ENCODE measurements at places on chromosomes 6 and 20.

- DNase-seq: no peak
Measured at GRCh38 chr20:49392745-49393144, 89.7 kb downstream of the KCNB1 start.

DNA sequence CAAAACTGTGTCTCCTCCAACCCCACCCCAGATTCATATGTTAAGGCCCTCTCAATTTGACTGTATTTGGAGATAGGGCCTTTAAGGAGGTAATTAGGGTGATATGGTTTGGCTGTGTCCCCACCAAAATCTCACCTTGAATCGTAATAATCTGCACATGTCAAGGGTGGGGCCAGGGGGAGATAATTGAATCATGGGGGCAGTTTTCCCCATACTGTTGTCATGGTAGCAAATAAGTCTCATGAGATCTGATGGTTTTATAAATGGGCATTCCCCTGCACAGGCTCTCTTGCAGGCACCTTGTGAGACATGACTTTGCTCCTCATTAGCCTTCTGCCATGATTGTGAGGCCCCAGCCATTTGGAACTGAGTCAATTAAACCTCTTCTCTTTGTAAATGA is 46.6 kb upstream of the TOX2 start:
- no peak for DNase-seq

DNA sequence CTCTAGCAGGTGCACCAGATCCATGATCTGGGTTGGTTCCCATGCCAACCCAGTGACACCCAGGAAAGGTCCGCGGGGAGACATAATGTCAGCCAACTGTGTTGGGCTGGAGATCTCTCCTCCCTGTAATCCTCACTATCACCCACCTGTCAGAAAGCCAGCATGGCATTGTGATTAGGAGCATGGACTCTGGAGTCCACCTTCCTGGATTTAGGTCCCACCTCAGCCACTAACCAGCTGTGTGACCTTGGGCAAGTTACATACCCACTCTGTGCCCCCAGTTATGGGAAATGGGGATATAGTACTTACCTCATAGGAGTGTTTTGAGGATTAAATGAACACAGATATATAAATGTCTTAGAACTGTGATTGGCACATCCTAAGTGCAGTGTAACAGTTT is 97.9 kb downstream of the ZDHHC14 start:
- DNase-seq: no peak

DNA sequence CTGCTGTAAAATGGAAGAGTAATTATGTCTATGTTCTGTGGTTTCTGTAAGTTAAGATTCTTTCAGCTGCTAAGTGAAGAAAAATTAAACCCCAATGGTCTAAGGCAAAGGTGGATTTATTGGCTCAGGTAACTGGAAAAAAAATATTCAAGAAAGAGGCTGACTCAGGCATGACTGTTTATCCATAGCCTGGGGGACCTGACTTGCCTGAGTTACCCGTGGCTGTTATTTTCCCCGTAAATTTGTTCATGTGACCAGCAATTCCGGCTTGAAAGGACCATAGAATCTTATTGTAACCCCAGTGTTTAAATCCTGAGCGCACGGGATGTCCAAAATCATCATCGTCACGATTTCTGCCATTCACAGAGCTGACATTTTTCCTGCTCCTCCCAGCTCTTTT is 32.3 kb upstream of the SULF2 start:
- no peak for DNase-seq

- DNase-seq: no peak
Measured at GRCh38 chr6:112100561-112100960, 13.2 kb downstream of the FAM229B start.

GRCh38 chr6:110449541-110449895 is 26.9 kb downstream of the SLC22A16 start:
- no peak for DNase-seq

GRCh38 chr6:12173661-12174060 is 116.5 kb upstream of the EDN1 start:
- no peak for DNase-seq

GRCh38 chr6:32327103-32327502 is 44.6 kb downstream of the TSBP1 start:
- no peak for DNase-seq

- DNase-seq: no peak
Measured at GRCh38 chr6:69456086-69456485, 340.7 kb downstream of the LMBRD1 start.

DNA sequence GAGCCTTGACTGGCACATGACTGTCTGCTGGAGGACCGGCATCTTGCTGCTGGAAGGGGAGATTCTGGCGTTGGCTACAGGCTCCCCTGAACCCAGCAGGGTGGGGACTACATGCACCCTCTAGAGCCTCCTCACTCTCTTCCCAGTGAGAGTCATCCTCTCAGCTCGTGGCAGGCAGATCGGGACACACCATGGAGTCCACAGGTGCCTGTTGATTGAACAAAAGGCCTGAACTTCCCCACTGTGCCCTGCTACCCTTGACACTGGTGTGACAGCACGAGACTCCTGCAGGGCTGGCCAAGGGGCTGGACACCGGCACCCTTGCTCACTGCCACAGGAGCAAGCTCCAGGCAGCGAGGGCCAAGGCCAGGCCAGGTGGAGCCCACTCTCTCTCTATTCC is 8.2 kb downstream of the FRMD1 start:
- no peak for DNase-seq

DNA sequence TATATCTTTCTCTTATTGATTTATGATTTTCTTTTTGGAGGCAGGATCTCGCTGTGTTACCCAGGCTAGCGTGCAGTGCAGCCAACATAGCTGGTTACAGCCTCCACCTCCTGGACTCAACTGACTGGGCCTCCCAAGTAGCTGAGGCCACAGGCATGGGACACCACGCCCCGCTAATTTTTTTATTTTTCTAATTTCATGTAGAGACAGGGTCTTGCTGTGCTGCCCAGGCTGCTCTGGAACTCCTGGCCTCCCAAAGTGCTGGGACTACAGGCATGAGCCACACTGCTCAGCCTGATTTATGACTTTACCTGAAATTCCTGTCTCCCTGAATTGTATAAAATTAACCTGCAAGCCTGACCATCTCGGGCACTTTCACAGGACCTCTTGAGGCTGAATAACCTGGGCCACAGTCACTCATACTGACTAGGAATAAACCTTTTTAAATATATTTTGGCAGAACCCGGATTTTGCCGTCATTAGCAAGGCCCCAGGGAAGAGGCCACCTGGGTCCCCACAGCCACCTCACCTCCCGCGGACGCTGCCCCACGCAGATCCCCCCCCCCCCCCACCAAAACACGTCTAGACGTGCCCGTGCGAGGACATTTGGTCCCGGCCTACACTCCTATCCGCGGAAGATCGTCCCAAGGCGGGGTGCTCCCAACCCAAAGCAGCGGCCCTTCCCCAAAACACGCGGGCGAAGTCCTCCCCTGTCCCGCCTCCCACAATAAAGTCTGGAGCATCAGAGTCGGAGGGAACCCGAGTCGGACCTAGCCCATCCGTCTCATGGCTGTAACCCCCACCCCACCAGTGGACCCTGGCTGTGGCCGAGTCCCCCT is 902 bp downstream of the ZNF337 start:
- DNase-seq: no peak

DNA sequence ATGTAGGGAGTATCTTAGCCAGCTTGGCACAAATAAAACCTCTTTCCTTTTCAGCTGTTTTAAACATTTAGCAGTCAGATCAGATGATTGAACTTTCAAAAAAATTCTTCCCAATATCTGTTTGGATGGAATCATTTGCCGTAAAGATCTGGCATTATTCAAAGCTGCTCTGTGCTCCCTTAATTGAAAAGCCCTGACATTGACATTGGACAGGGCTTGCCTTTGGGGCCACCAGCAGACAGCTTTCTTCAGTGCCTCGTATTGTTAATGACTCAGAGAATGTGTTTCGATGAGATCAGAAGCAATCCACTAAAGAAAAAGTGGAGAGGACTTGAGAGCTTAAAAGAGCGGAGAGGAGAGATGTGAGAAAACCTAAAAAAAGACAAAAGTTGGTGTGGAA is 343.5 kb downstream of the NRN1 start:
- no peak for DNase-seq

DNA sequence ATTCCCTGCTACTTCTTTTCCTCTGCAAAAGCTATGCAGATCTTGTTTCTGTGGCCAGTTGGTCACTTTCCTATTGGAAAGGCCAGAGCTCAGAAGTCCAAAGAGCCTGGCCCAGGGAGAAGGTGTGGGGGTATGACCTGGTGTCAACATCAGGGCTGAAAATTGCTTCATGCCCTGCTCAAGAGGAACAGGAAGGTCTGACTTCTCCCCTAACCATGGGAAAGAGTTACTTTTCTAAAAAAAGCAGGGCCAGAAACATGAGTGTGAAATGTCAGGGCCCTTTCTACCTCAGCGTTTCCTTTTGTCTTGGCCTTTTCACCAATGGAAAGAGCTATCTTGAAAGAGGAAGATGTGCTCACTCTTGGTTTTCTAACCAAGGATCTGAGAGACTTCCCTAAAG is 117.4 kb downstream of the MAFB start:
- DNase-seq: no peak

GRCh38 chr6:109503327-109504224 is 20.6 kb upstream of the ZBTB24 start:
- DNase-seq: no peak

GRCh38 chr6:56507517-56507916 is 135.2 kb downstream of the DST start:
- DNase-seq: peak; percentile 42

GRCh38 chr6:76810286-76810685 is 653.0 kb downstream of the HTR1B start:
- no peak for DNase-seq

GRCh38 chr6:170135821-170136471 is 154.9 kb downstream of the DLL1 start:
- no peak for DNase-seq

- peak; percentile 51 for DNase-seq
Measured at GRCh38 chr6:7108964-7109836, 1.4 kb downstream of the RREB1 start.
